ENCODE measurements at places on chromosomes 12 and 14.

DNA sequence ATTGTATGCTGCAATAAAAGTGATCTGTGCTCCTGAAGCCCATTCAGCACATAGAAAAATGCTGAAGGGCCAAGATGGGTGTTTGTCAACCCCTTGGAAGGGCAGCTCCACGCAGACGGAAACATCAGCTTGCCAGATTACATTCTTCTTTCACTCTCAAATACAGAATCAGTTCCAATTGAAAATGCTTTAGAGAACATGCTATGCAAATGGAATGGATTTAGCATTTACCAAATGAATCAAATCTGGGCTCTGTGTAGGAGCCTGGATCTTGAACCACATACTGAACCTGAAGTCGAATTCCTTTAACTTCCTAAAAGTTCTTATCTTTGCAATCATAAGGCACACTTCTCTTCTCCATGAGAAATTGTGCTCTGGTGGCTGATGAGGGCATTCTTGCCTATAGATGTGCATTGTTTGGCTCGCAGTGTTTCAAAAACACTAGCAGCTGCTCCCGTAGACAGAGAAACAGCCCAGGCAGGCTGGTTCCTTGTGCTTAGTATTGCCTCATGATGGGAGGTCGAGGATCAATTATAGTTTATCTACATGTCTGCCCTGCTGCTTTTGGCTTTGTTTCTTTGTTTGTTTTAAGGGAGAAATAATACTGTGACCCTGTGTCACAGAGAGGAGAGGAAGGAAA lies 489.8 kb upstream of the FLRT2 start:
- no peak for DNase-seq

DNA sequence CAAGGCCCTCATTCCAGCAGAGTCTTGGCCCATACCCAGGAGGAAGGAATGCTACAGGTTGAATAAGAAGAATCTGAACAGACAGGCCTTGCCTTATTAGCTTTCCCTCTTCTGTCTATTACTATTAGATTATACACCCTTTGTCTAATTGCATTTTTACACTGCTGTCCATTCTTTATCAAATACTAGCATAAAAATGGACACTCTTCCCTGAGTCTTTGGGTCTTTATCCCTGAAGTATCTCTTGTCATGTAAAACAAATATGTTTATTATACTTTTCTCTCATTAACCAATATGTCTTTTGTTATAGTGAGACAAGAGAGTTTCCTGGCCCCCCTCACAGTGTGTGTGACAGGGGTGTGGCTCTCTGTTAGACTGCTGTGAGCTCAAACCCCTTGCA lies 897.4 kb upstream of the SEL1L start:
- no peak for DNase-seq

DNA sequence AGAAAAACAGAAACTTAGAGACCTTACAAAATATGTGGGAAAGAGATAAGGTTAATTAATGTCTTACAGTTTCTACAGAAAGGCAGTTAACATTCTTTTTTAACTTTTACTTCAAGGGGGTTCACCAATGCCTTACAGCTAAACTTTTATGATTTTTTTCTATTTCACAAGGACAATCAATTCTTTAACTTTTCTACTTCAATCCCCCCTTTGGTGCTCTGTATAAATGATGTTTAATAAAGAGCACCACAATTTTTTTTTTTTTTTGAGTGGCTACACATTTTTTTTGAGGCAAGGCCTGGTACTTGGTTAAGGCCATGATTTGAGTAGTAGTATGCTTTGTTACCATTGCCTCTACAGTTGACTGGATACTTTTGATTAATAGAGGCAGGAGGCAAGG lies 279.6 kb downstream of the PRKD1 start:
- no peak for DNase-seq

DNA sequence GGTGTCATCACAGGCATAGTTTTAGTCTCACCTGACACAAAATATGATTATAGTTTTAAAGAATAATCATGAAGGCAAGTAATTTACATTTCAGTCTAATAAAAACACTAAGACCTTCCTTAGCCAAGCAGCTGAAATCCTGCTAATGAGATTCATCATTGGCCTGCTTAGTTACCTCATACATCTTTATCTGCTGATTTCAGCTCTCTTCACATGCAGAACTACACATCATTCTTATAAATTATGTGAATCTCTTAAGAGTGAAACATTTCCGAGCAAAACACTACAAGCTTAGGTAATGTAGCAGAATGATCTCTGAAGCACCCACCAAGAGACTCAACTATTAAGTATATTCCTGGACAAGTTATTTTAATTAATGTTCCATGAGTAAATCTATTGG lies 198.1 kb downstream of the DPY19L2 start:
- DNase-seq = no peak

- DNase-seq = no peak
Observed at GRCh38 chr12:81005606-81006005, 67.9 kb upstream of the LIN7A start.

All from stimulated activated CD8-positive, alpha-beta memory T cell treated with anti-CD3 and anti-CD28 coated beads, Interleukin-15, amount 100 ng/mL, for 4 hours (primary cell).